Sigmoid colon (tissue), 7 donors: ENCODE measurements at places on chromosomes 3 and 15. TPM values are rescaled to one million over a fixed set of nuclear protein-coding genes. Genes with fewer than 3 reads are reported as not detected.

Gene TM6SF1
- polyA plus RNA-seq, result 3.7 TPM

Gene SCN5A
- under 0.01 TPM for polyA plus RNA-seq

Gene PEAK1
- polyA plus RNA-seq, result 11.8 TPM

Gene BTBD1
- polyA plus RNA-seq, result 39.0 TPM

Gene LDHAL6B
- not detected for polyA plus RNA-seq

Gene XCR1
- polyA plus RNA-seq, result not detected
